HL-60 (cell line): ENCODE measurements at places on chromosomes 13 and 19.

DNA sequence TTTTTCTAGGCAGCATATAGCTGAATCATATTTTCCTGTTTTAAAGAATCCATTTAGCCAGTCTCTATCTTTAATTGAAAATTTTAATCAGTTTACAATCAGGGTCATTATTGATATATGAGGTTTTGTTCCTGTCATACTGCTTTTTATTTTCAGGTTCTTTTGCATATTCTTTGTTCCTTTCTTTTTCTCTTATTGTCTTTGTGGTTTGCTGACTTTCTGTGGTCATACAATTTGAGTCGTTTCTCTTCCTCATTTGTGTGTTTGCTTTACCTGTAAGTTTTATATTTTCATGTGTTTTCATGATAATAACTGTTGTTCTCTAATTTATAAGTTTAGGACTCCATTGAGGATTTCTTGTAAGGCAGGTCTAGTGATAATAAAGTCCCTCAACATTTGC, 812.6 kb downstream of the DACH1 start:
- DNase-seq = no peak

GRCh38 chr13:90055121-90055520, 1292.4 kb upstream of the MIR17HG start:
- DNase-seq = no peak

DNA sequence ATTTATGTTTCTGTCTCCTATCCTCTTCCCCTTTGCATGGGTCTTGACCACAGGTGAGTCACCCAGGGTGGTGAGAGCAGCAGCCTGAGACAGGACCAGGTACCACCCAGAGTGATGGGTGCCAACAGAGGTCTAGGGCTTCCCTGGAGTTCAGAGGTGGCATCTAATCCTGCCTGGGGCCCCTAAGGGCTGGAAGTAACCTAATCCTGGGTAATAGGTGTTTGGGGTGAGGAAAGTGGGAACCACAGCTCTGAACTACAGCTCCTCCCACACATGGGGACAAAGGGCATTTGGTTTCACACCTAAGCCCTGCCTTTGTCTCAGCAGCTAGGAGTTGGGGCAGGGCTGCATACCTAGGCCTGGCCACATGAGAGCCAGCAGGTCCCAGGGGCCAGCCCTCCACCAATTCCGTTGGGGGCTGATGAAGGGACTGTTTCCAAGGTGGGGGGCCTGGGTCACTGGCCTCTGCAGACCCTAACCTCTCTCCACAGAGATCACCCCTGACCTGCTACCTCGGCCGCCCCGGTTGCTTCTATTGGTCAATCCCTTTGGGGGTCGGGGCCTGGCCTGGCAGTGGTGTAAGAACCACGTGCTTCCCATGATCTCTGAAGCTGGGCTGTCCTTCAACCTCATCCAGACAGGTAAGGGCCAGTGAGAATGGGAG, 8.0 kb downstream of the SPHK2 start:
- no peak for DNase-seq

- peak; percentile 69 for DNase-seq
These were observed 17.2 kb downstream of the PKN1 start for GRCh38 chr19:14450168-14450874.

- no peak for DNase-seq
These were observed 15.5 kb upstream of the DCLK1 start for GRCh38 chr13:36146511-36147269.

GRCh38 chr19:17205237-17206140, 9.7 kb upstream of the USE1 start:
- DNase-seq = peak; percentile 51

DNA sequence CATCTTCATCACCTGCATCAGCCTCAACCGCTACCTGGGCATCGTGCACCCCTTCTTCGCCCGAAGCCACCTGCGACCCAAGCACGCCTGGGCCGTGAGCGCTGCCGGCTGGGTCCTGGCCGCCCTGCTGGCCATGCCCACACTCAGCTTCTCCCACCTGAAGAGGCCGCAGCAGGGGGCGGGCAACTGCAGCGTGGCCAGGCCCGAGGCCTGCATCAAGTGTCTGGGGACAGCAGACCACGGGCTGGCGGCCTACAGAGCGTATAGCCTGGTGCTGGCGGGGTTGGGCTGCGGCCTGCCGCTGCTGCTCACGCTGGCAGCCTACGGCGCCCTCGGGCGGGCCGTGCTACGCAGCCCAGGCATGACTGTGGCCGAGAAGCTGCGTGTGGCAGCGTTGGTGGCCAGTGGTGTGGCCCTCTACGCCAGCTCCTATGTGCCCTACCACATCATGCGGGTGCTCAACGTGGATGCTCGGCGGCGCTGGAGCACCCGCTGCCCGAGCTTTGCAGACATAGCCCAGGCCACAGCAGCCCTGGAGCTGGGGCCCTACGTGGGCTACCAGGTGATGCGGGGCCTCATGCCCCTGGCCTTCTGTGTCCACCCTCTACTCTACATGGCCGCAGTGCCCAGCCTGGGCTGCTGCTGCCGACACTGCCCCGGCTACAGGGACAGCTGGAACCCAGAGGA, 2.6 kb downstream of the P2RY11 start:
- no peak for DNase-seq

GRCh38 chr19:737591-738093, 13.3 kb upstream of the MISP start:
- no peak for DNase-seq

DNA sequence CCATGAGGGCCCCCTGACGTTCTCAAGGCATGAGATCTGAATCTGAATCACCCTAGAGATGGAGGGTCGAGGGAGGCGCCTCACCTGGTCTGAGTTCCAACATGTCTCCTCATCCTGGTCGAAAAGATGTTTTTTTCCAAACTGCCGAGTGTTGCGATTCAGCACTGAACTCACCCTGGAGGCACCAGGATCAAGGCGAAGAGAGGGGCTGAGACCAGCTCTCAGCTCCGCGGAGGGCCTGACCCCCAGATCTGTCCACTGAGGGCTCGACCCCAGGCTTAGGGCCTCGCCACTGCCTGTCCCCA, 555 bp downstream of the NR2C2AP start:
- no peak for DNase-seq

GRCh38 chr19:33063356-33063752, 1.3 kb downstream of the RHPN2 start:
- no peak for DNase-seq

GRCh38 chr19:53772943-53773342, 51.2 kb downstream of the NLRP12 start:
- peak; percentile 8 for DNase-seq

GRCh38 chr19:55632463-55632834, 8.1 kb upstream of the ZNF784 start:
- peak; percentile 93 for DNase-seq

DNA sequence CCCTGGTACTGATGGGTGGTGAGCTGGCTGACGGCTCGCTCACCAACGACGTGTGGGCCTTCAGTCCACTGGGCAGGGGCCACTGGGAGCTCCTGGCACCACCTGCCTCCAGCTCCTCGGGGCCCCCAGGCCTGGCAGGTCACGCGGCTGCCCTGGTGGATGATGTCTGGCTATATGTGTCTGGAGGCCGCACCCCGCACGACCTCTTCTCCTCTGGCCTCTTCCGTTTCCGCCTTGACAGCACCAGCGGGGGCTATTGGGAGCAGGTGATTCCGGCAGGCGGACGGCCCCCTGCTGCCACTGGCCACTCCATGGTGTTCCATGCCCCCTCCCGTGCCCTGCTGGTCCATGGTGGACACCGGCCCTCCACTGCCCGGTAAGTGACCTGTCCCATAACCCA, 10.5 kb downstream of the MEGF8 start:
- DNase-seq = no peak

DNA sequence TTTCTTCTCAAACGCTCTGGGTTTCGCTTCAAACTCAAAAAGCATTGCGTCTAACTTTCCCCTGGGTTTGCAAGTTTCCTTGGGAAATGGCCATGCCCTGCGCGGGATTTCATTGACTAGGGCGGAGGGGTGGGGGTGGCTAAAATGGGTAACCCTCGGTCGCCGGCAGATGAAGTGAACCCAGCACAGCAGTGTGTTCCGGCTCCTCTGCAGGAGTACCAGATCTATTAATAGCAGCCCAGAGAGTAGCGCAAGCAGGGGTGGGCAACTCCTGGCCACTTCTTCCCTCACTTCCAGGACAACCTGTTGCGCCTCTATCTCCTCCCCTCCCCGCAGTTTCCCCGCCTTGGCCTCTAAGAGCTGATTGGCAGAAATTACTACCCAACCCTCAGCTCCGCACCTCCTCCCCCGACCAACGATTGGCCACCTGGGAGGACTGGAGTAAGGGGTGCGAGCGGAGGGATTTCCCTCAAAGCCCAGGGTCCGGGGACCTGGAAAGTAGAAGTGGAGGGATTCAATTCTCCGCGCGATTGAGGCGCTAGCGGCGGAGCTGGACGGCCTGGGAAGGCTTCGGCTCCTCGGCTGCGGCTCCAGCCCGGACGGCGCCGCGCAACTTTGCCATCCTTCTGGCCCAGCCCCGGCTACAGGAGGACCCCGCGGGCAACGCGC, at the start of gene FREM2:
Gene FREM2 (plus strand): TSS at position 501 of the 669 bp plus-strand sequence. CDS start 268 bp downstream, outside the sequence.
- DNase-seq = no peak

DNA sequence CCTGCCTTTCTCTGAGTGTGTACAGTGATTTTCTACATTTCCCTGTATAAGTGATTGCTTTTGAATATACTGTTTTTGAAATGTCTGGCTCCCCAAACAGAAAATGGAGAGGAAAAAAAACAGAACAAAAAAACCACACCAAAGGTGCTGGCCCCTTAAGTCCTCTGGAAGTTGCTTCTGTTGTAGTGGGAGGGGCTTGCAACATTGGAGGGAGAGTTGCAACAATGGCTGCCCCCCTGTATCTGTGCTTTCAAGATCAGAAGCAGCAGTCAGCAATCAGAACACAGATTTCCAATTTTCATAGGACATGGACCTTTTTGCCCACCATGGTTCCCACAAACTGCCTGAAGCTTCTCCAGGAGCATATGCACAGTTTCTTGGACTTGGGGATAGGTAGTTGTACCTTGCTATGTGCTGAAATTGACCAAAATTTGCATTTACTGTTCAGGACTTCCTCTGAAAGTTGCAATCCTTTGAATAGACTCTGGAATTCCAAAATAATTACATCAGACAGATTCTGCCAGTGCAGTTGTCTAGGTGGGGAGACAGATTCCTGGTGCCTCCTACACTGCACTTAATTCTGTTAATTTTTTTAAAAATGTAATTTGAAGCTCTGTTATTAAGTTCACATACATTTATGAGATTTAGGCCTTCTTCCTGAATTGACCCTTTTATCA, 13.8 kb downstream of the BIVM start:
- no peak for DNase-seq

- DNase-seq = peak; percentile 76
These were observed 23.4 kb downstream of the MBD3L2B start for GRCh38 chr19:6997679-6998445.

- no peak for DNase-seq
These were observed 56.2 kb upstream of the ARHGEF7 start for GRCh38 chr13:111058796-111059506.

DNA sequence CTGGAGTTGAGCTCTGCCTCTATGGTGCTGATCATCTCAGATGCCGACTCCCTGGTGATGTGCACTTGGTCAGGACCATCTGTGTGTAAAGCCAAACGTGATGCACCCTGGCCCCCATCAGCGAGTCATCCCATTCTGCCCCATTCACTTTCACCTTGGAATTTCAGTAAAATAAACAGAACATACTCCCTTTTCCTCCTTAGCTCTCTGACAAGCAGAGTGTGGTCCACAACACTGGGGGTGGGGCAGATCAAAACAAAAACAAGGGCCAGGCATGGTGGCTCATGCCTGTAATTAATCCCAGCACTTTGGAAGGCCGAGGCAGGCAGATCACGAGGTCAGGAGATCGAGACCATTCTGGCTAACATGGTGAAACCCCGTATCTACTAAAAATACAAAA, 12.3 kb downstream of the CEACAM20 start:
- DNase-seq = no peak

GRCh38 chr19:18780081-18780480, 11.0 kb downstream of the COMP start:
- no peak for DNase-seq

GRCh38 chr13:35866801-35867200, 264.4 kb downstream of the DCLK1 start:
- no peak for DNase-seq

- no peak for DNase-seq
These were observed 117.2 kb downstream of the IRS2 start for GRCh38 chr13:109669234-109669612.

DNA sequence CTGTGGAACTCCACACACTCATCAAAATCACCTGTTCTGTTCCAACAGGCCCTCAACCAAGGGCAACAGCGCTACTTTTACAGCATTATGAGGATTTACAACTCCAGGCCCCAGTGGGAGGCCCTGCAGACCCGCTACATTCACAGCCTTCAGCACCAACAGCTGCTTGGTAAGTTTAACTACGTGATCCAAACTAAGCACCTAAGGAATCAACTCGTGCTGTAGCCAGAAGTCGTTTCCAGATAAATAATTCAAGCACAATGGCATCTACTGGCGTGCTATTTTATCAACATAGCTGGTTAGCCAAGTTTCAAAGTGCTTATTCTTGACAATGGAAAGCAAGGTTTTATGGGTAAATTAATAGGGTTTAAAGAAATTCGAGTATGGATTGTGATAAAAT, 5.3 kb downstream of the FAM216B start:
- no peak for DNase-seq

DNA sequence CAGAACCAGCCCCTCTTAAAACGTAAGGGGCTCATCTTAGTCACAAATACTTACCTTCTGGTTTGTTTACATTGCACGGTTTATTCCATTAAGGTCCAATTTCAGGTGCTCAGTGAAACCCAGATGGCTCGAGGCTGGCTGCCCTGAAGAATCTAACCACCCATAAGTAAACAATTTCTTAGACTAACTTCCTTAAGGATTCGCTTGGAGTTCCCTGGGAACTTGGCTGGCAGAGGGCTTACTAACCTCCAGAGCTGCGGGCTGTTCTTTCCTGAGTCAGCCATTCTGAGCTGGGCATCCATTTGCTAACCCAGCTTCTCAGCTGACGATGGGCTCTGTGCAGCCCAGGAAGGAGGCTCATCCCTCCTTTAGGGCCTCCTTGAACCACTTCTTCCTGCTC, 262.1 kb downstream of the FGF9 start:
- DNase-seq = no peak

GRCh38 chr13:107801621-107802020, 413.7 kb downstream of the LIG4 start:
- no peak for DNase-seq

DNA sequence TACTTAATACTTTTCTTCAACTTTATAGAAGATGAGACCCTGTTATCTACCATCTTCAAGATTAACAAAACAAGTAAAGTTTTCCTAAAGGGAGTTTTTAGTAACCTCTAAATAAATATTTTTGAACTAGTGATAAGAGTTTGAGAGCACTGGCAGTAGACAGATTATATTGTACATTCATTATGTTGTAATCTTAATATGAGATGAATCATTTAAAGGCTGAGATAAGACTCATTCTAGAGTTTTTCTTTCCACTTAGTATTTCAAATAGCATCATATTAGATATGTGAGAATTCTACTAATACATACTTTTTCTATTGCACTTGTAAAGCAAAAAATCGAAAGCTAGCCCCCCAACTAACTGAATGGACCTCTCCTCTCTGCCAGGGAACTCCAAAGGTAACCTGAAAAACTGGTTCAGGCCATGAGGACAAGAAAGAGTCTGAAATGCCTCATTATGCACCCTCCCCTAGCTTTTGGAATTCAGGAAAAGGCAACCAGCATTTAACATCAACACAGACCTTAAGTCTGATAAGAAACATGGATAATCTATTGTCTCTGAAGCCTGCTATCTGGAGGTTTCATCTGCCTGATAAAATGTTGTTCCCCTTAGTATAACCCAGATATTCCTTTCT, 875.4 kb upstream of the SLC10A2 start:
- DNase-seq = no peak
